ENCODE measurements at places on chromosomes 16 and 17.

DNA sequence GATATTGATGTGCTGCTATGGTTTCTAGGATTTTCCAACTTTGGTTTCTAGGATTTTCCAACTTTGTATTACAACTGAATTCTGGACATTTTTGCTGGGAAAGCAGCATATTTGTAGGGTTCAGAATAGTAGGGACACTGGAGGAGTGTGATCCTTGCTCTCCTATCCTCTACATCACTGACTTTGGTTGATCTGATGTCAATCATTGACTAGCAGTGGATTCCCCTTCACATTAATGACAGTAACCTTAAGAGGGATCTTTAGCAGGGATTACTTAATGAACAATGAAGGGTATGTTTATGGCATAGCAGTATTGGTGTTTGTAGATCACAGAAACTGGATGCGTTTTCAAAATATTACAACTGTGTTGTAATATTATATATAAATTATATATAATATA lies 67.4 kb downstream of the MAP2K4 start:
- no peak for DNase-seq

- no peak for DNase-seq
Observed at GRCh38 chr17:55144518-55144917, 120.2 kb upstream of the HLF start.

- DNase-seq: no peak
Observed at GRCh38 chr16:9135797-9136196, 44.4 kb downstream of the HAPSTR1 start.

DNA sequence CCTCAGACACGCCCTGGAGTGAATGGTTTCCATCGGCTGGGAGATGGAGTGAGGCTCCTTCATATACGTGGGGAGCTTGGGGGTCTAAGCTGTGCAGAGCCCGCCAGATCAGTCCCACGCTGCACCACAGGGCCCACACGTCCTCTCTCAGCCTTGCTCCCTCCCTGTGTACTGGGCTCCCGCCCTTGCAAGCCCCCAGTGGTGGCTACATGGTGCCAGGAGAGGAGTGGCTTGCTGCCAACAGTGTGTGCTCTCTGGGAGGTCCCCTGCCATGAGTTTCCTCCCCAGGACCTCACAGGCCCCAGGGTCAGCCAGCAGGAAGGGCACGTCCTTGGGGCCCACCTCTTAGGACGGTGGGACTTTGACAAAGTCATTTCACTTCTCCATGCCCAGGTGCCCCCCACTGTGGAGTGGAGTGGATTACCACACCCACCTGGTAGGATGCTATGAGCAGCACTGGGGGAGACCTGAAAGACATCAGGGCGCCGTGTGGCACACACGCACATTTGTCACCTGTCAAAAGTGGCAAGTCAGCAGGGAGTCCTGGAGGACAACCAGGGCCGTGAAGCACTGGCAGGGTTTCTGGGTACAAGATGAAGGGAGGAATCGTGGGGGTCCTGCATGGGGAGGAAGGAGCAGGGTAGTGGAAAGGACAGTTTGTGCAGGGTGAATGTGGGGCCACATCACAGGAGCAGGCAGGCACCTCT lies 13.7 kb downstream of the SLC5A10 start:
- DNase-seq: no peak

- no peak for DNase-seq
Observed at GRCh38 chr17:47243737-47244598, 9.7 kb upstream of the ITGB3 start.

GRCh38 chr16:80862160-80862705 lies 57.8 kb upstream of the CDYL2 start:
- no peak for DNase-seq

GRCh38 chr16:9977333-9977897 lies 204.8 kb downstream of the GRIN2A start:
- no peak for DNase-seq

DNA sequence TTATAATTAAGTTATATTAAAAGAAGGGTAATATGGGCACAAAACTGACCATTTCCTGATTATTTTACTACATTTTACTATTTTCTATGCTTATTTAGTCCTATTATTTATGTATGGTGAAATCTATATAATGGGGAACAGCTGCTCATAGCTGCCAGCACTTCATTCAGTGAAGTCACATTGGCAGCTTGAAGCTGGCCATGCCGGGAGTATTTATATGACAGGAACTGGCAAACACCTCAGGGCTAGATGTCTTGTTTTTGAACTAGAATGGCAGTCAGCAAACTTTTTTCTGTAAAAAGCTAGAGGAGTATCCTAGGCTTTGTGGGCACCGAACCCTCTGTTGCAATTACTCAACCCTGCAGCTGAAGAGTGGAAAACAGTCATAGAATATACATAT lies 104.1 kb downstream of the CDH13 start:
- no peak for DNase-seq

- DNase-seq: no peak
Observed at GRCh38 chr16:78269256-78269655, 169.8 kb downstream of the WWOX start.

DNA sequence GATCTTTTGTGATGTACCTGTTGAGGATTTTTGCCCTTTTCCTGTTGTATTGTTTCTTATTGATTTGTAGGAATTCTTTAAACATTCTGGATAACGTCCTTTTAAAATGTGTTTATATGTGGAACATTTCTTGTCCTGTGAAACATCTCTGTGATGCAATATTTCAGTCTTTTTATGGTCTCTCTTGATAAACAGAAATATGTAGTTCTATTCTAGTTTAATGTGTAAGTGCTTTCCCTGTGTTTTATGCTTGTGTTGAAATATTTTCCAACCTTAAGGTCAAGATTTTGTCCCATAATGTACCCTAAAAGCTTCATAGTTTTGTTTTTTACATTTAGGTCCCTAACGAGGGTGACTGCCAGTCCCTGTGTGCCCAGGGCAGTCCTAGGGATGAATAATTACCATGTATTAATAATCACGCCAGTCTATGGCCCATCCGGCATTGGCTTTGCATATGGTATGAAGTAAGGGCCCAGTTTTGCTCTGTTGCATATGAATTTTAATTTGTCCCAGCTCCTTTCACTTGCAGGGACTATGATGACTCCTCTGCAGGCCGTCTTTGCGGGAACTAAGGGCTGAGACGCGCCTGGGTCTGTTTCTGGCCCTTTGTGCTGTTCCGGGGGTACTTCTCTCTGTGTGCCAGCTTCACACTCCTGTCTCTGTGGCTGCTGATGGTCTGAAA lies 44.2 kb downstream of the RPTOR start:
- DNase-seq: no peak

DNA sequence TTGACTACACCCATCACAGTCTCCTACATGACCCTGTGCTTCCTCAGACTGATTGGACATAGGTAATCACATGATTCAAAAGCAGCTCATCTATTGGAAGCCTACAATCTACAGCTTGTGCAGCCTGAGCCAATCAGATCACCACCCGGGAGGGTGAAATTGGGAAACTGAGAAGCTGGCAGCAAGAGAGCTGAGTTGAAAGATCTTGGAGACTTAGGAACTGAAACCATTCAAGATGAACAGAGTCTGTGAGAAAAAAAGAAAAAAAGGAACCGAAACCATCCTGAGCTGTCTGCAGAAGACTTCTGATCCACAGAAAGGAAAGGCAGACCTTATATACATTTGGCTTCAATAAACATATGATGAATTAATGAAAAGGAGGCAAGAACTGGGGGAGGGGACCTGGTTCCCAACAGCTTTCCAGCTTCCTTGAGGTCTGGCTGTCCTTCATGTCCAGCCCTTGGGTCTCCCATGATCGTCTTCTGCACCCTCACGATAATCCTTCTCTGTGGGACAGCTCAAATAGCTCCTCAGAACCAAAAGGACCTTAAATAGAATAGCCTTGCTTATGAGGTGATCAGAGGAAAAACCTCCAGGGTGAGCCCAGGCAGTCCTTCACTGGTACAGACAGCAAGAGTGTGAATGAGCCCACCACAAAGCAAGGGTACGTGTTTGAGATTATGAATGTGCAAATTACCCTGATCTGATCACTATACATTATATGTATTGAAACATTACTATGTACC lies 32.6 kb downstream of the PLXDC1 start:
- no peak for DNase-seq

GRCh38 chr17:77929871-77930436 lies 28.5 kb upstream of the TNRC6C start:
- no peak for DNase-seq

DNA sequence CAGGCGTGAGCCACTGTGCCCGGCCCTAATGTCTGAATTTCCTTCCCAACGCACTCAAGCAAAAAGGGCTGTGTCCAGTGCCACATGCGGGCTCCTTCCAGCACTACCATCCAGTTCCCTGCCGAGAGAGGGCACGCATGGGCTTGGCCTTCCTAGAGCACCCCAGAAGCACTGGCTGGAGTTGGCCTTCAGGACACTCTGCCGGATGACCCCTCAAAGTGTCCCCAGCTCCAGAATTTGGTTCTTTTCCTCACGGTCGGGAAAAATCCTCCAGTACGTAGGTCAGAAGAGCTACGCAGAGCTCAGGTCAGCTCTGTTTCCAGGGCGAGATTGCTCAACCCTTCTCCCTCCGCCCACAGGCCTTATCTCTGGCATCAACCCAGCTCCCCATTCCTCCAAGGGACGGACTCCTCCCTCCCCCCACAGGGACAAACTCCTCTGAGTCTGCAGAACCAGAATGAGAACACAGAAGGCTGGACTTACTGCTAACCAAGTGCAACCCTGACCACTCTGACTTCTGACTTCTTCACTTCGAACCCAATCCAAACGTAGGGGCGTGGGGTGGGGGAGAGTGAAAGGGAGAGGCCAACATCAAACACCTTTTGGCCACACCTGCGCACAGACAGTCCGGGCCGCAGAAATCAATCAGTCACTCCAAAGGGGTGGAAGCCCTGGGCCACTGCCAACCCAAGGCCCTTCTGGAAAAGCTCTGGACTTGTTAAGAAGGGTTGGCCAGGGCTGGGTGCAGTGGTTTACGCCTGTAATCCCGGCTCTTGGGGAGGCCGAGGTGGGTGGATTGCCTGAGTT lies 3.6 kb downstream of the CDC42EP4 start:
- DNase-seq: no peak

DNA sequence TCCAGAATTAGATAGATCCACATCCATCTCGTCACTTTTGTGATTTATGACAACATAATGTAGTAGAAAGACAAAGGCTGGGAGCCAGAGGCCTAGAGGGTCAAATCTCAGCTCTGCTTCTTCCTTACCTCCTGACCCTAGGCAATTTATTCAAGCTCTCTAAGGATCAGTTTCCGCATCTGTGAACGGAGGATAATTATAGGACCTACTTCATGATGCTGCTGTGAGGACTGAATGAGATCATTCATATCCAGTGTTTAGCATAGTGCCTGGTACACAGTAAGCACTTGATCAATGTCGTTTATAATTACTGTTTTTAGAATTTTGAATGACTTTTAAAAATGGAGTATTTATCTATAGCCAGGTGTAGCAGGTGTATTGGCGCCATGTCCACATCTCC lies 128.4 kb downstream of the SHISA9 start:
- DNase-seq: no peak

DNA sequence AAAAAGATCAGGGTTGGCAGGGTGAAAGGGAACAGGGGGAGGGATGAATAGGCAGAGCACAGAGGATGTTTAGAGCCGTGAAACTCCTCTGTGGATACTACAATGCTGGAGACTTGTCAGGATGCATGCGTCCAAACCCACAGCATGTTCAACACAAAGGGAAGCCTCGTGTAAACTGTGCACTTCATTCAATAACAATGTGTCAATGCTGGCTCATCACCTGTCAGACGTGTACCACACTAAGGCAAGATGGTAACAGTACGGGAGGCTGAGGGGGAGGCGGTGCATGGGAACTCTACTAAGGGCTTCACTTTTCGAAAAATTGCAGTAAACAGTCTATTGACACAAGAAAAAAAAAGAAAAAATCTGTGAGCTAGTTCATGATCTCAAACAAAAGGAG lies 63.7 kb downstream of the C16orf95 start:
- no peak for DNase-seq

DNA sequence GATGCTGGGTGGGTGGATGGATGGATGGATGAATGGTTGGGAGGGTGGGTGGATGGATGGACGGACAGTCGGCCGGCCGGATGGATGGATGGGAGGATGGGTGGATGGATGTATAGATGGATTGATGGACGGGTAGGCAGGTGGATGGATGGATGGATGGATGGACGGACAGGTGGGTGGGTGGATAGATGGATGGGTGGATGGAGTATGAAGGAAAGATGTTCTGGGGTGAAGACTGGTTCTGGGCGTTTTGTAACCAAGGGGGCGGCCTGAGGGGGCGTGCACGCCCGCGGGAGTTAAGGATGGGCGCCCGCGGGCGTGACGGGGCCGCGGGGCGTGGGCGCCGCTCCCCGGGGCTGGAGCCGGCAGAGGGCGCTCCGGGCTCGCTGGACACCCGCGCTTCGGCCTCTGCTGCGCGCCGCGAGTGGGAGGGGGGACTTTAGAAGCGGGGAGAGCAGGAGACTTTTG lies at the start of gene NECAB2:
Gene NECAB2, plus strand, starts transcription at position 407 of the 468 bp plus-strand sequence. CDS start 405 bp downstream, outside the sequence.
- no peak for DNase-seq
